ENCODE measurements at places on chromosomes 7 and 10. TPM values are rescaled to one million over a fixed set of nuclear protein-coding genes. Genes with fewer than 3 reads are reported as not detected.

MRLN gene
- 175 TPM for polyA plus RNA-seq

ZNF727 gene
- polyA plus RNA-seq = 0.11 TPM

TMEM140 gene
- polyA plus RNA-seq = 11.6 TPM

NXPH1 gene
- polyA plus RNA-seq = not detected

TFPI2 gene
- 1.6 TPM for polyA plus RNA-seq

BMI1 gene
- 53.3 TPM for polyA plus RNA-seq

OIT3 gene
- 7.6 TPM for polyA plus RNA-seq

CPXM2 gene
- polyA plus RNA-seq = 0.25 TPM

GRCh38 chr7:106101726-106102125, 10.4 kb downstream of the SYPL1 start:
- no peak for DNase-seq

GRCh38 chr7:99008921-99009530, 130.7 kb downstream of the TRRAP start:
- DNase-seq = no peak

DNA sequence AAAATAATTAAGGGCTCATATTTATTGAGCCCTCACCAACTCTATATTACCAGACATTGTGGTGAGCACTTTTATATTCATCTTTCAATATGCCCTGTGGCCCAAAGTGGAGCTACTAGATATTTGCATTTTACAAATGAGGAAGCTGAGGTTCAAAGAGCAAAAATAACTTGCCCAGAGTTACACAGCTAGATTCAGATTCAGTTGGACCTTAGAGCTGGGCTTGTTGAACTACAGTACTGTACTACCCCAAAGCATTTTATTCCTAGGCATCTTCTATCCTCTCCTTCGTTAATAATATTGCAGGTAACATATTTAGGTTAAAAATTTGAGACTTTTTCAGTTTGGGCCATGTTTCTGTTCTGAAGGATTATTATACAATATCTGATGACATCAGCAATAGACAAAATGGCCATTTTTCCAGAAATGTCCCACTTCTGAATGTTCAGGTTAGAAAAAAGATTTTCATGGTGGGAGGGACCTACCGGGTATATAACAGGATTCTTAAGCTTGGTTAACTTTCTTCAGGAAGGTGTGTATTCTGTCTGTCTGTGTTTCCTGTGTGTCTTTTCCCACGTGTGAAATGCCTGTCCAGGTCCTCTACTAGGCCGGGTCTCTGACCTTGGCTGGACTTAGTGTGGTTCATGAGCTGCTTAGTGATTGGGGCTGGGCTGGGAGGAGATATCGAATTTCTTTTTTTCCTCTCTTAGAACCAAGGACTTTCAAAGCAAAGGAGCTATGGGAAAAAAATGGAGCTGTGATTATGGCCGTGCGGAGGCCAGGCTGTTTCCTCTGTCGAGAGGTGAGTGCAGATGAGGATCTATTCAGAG, 13.6 kb downstream of the PRXL2A start:
- no peak for DNase-seq

Measured in forelimb muscle (tissue), 1 donor.